ENCODE measurements at places on chromosomes 4 and X.

DNA sequence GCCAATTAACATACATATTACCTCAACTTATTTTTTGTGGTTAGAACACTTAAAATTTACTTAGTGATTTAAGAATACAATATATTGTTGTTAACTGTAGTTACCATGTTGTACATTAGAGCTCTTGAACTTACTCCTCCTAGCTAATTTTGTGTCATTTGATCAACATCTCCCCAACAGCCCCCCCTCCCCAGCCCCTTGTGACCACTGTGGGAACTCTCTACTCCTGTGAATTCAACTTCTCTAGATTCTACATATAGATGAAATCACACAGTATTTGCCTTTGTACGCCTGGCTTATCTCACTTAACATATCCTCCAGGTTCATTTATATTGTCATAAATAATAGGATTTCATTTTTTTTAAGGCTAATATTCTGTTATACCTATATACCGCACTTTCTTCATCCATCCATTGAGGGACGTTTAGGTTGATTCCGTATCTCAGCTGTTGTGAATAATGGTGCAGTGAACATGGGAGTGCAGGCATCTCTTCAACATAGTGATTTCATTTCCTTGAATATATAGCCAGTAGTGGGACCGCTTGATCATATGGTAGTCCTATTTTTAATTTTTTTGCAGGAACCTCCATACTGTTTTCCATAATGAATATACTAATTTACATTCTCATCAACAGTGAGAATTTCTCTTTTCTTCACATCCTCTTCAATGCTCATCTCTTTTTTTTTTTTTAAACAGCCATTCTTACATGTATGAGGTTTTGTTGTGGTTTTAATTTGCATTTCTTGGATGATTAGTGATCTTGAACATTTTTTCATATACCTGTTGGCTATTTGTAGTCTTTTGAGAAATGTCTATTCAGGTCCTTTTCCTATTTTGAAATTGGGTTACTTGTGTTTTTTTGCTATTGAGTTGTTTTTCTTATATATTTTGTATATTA lies 66.8 kb downstream of the RAPGEF2 start:
- no peak for DNase-seq

- DNase-seq, result no peak
Measured at GRCh38 chr4:110508827-110509710, 33.1 kb downstream of the ENPEP start.

DNA sequence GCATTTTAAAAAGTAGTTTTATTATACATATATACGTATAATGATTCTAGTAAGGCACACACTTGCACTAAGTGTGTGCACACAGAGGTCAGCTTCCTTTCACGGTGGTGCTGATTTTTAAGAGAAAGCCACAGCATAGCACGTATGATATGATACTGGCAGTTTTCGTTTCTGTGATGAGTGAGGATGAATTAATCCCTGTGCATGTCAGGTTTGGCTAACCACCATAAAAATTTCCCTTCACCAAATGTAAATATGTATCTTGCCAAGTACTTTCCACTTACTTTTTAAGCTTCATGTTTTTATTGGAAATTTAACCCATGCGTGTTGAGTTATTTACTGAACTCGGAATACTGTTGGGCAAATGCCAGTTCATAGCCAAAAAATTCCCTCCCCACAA lies 84.6 kb downstream of the SYNPO2 start:
- no peak for DNase-seq

DNA sequence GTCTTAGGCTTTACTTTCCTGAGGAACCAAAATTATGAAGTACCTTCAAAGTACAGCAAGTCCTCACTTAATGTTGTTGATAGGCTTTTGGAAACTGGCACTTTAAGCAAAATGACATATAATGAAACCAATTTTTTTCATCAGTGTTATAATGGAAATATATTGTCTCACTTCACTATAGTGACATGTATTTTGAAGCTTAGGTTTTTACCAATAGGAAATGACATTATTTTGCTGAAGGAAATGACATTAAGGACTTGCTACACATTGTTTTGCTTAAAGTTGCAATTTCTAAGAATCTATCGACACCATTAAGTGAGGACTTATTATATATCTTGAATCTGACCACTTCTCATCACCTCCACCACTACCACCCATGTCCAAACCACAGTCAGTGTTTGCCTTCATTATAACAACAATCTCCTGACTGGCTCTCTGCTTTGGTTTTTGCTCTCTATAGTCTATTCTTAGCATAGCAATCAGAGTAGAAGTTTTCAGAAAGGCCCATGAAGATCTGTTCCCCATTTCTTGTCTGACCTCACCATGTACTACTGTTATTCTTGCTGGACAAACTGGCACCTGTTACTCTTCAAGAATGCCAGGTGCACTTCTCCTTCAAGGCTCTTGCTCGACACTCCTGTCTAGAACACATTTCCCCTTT lies 311.2 kb downstream of the BMPR1B start:
- no peak for DNase-seq

DNA sequence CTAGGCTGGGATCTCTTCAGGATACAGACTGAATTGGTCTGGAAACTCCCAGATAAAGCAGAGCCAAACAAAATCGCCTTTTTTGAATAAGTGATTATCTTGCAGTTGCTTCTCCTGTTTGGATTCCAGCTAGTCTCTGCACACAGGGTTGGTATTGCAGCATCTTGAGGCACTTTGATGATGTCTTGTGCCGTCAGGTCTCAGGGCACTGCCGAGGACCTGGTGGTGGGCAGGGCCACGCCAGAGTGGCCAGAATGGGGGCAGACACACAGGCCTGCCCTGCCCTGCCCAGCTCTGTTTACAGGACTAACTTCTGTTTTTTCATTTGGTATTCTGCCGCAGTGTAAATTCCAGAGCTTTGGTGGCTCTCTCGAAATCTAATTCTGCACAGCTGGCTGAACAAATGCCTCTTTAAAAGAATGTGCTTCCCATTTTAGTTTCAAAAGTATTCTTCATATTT lies 276.1 kb downstream of the NR3C2 start:
- DNase-seq, result peak; percentile 14

DNA sequence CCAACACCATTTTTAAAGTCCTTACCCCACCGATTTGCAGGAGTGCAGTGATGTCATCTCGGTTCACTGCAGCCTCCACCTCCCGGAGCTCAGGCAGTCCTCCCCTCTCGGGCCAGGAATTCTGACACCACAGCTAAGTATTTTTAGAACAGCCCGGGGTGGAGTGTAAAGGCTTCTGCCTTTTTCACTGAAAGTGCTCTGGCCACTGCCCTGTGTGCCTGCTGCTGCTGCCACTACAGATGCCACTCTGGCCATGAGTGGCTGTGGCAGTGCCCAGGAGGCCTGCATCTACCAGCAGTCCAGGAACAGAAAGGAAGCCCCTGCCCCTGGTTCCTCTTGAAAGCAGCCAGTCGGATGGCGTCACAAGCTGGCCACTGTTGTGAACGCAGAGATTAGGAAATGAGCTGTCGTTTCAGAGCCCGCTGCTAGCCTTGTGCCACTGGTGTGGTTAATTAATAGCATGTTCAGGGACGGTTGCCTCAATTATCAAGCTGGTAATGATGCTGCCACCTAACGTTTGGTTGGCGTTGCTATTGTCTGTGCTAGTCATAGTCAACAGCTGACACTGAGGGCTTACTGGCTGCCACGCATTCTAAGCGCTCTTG lies 23.6 kb upstream of the TBC1D14 start:
- DNase-seq, result no peak

DNA sequence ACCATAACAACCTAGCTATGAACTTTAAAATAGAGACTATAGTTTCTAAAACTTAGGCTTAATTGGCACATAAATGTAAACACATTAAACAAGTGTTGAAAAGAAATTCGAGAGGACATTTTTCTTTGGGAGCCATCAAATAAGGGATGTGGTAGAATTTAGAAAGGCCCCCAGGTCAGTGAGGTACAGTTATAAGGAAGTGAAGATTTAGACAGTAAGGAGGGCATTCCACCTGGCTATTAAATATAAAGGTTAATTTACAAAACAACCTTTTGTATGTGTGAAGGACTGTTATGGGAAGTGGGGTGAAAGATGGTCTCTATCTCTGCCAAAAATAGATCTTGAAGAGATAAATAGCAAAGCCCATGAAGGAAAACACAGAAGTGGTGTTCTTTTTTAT lies 83.9 kb downstream of the AFF1 start:
- DNase-seq, result no peak

DNA sequence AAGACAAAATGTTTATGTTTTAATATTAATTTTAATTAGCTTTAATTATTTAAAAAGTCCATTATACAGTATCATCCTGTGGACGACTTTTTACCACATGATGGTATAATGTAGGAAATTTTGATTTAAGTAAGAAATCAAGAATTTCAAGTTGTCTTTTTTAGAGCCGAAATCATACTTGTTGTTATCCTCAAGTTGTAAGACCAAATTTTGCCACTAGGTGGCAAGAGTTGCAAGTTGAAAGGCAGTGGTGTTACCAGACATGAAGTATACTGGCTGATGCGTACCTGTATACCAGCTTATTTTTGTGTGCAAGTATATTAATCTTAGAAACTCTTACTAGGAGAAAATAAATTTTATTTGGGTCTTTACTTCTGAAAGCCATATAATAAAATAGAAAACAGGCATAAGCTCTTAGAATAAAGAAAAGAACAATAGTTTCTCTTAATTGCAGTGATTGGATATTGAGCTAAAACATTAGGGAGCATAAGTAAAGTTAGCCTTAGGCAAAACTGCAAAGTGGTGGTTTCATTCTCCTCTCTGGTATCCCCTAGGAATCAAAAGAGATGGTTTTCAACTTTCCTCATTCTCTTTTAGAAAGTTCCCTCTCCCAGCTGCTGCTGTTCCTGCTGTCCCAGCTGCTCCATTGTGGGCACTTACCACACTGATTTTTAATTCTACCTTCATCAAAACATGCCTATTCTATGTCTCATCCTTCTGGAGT lies 118.0 kb upstream of the WDFY3 start:
- peak; percentile 49 for DNase-seq

All from HS-27A (cell line).